Psoas muscle (tissue), 8 donors: ENCODE measurements at places on chromosomes 2 and 18. TPM values are rescaled to one million over a fixed set of nuclear protein-coding genes. Genes with fewer than 3 reads are reported as not detected.

CHST10 gene
- polyA plus RNA-seq: 3.2 TPM

RTP5 gene
- not detected for polyA plus RNA-seq

ANTXR1 gene
- 4.2 TPM for polyA plus RNA-seq

CPO gene
- 0.42 TPM for polyA plus RNA-seq

CCDC121 gene
- polyA plus RNA-seq: 10.3 TPM

PLGLB2 gene
- not detected for polyA plus RNA-seq

WDR43 gene
- 54.4 TPM for polyA plus RNA-seq

MGAT4A gene
- 3.0 TPM for polyA plus RNA-seq

RGPD3 gene
- 0.35 TPM for polyA plus RNA-seq

LOXL3 gene
- polyA plus RNA-seq: 0.64 TPM

CYRIA gene
- polyA plus RNA-seq: 3.8 TPM
